ENCODE measurements at places on chromosomes 11 and 22.

DNA sequence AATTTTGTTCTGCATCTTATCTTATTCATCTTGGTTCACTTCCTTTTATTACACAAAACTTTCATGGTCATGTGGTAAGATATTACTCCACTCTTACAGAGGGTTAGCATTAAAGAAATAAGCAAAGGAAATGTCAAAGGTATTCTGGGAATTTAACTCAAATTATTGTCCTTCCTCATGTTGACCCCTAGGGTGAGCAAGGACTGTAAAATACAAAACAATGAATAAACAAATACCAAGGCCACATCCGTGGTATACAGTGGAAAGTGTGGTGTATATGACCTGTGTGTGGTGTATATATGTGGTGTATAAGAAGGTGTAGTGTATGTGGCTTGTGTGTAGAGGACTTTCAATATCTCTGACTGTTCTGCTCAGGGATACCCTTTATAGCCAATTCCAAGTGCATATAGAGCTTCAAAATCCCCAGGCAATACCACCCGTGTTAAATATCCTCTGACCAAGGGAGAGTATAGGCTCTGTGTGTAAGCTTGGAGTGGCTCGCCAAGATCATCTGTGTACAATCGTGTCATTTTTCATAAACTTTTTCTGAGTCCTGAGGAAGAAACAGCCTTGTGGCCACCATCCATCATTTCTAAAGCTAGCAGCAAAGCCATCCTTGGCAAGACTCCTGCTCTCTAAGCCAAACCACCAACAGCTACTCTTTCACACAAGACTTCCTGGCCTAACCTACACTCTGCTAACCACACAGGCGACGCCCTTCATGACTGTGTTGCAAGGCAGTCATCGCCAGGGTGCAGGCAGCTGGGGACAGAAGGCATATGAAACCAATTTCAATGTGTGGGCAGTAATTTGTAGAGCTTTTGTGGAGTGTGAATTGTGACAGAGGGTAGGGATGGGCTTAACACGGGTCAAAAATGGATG, 548.0 kb downstream of the ETS1 start:
- DNase-seq, result peak; percentile 76

- no peak for DNase-seq
These were observed 68.6 kb downstream of the KCNQ1 start for GRCh38 chr11:2513441-2513840.

DNA sequence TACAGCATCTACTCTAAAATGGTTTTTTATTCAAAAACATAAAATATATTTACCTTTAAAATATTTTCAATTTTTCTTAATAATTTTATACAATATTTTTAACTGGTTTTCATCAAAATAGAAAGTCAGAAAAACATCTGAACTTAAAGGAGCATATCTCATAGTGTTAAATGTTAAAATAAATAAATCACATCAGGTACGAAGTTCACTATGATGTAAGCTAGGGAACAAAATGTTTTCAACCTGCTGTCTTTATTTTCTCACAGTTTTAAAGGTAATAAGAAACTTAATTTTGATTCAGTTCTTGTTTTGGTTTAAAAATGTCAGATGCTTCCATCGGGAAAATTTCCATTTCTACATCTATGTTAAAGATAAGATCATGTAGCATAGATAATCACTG, 97.7 kb downstream of the MUC15 start:
- no peak for DNase-seq

DNA sequence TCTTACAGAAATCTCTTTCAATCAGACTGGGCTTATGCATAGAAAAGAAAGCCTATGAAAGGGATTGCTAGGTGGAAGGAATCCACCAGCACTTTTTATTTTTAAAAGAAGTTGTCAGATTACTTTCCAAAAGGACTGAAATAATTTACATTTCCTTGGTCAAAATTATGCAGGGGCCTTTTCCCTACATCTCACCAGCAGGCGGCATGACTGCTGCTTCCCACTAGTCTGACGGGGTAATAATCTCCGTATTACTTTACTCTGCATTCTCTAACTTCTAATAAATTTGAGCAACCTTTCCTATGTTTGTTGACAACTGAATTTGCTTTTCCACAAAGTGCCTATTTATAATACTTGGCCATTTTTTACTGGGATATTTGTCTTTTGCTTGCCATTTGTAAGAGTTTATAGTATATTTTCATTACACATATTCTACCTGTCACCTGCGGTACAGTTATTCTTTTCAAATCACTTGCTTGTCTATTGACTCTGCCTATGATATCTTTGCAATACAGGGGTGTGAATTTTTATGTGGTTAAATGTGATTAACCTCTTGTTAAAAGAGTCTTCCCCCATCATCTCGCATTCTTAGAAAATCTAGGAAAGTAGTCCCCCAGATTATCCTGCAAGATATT, 51.9 kb upstream of the USP47 start:
- no peak for DNase-seq

DNA sequence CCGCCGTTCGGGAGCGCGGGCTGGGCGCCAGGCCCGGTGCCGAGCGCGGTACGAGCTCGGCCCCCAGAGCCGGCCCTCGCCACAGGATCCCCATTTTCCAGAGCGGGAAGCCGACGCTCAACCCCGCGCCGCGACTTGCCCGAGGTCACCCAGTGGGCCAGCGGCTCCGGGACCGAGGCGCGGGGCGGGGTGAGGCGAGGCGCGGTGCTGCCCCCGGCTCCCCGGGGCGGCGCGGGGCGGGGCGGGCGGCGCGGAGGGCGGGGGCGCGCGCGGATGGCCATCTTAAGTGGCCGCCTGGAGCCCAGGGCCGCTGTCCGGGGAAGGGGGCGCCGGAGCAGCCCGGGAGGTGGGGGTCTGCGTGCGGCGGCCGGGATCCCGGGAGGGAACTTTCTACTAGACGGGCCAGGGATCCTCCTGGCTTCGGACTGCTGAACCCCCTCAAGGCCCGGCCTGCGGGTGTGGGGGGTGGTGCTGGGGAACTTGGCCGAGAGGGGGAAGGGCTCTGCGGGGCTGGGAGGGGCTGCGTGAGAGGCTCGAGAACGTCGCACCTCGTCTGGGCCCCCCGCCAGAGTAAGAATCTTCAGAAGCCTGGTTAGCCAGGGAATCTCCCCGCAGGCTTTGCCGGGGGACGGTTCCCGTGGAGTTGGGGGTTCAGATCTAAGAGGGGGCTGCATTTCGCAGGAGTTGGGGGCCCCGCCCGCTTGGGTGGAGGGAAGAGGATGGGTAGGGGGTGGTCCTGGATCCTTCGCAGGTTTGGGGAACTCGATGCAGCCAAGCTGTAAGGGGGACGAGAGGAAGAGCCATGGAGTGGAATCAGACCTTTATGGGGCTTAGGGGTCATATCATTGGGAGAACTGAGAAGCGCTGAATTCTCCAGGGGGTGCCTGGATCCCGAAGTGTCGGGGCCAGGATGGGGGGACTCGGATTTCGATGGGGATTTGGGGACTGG, 678 bp upstream of the INPPL1 start:
- no peak for DNase-seq

GRCh38 chr11:116217006-116217405, 555.8 kb downstream of the BUD13 start:
- DNase-seq, result no peak

DNA sequence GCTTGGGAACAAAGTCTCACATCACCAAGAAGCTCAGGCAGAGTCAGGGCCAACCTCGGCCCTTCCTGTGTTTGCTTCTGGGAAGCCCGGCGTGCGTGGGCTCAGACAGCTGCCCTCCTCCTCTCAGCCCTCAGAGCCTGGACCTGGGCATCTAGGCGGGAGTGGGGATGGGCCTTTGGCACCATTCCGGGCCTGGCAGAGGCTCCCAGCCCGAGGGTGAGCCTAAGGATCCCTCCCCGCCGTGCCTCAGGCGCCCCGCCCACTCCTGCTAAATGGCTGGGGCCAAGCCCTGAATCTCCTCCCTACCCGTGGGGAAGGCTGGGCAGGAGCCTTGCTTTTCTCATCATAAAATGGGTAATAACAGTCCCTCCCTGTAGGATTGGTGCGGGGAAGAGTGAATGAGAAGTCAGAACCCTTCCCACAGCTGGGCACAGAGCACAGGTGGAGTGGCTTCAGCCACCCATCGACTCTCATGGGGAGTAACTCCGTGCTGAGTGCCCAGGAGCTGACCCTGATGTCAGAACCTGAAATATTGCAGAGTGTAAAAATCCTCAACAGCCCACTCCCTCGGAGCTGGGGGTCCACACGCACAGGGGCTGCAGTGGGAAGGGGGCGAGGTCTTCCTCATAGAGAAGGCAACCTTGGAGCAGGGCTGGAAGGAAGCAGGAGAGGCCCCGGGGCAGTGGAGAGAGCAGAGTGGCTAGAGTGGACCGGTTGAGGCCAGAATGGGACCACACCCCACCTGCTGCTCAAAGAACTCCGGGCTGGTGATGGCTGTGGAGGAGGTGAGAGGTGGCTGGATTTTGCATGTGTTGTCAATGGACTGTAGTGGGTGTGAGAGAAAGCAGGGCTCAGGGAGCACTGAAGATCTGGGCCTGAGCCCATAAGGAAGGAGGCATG, 18.8 kb upstream of the CDKN1C start:
- DNase-seq, result no peak

- DNase-seq, result no peak
These were observed 407.6 kb upstream of the CADM1 start for GRCh38 chr11:115911613-115912346.

Measured in RCC 7860 (cell line).